Activated T-cell treated with anti-CD3 and anti-CD28 coated beads, Interleukin-2, amount 50 U/mL, for 4 hours (primary cell): ENCODE measurements at places on chromosomes 2 and 18.

DNA sequence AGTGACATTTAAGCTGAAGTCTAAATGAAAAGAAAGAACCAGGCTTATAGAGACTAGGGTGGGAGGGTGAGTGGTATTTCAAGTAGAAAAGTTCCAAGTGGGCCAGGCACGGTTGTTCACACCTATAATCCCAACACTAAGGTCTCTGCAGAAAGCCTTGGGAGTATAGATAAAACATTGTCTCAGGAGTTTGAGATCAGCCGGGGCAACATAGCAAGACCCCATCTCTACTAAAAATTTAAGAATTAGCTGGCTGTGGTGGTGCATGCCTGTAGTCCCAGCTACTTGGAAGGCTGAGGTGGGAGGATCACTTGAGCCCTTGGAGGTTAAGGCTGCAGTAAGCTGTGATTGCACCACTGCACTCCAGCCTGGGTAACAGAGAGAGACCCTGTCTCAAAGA lies 143.4 kb upstream of the PKDCC start:
- DNase-seq: no peak

DNA sequence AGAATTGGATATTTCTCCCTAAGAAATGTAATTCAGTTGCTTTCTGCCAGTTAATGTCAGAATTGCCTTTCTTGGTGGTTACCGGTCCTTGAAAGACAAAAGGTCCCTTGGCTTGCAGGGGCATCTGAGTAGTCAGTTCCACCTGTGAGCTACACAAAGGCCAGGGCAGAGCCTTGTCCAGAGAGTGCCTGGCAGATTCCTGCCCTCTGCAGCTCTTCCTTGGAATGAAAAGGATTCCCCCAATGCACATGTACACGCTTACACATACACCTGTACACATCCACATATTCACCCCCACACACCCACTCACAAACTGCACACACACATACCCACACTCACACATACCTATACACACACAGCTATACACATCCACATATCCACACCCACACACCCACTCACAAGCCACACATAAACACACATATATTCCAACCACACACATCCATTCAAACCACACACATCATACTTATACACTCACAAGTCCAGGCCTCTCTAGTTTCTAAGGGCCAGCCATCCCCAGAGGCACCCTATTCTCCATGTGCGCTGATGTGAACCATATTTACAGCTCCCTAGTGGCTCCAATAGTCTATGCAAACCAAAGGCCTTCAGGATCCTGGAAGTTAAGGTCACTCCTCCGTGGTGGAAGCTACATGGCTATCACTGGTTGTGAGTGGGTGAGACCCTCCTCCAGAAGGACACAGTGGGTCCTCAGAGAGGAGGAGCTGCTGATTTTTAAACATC lies 9.6 kb downstream of the CYRIA start:
- DNase-seq: no peak

DNA sequence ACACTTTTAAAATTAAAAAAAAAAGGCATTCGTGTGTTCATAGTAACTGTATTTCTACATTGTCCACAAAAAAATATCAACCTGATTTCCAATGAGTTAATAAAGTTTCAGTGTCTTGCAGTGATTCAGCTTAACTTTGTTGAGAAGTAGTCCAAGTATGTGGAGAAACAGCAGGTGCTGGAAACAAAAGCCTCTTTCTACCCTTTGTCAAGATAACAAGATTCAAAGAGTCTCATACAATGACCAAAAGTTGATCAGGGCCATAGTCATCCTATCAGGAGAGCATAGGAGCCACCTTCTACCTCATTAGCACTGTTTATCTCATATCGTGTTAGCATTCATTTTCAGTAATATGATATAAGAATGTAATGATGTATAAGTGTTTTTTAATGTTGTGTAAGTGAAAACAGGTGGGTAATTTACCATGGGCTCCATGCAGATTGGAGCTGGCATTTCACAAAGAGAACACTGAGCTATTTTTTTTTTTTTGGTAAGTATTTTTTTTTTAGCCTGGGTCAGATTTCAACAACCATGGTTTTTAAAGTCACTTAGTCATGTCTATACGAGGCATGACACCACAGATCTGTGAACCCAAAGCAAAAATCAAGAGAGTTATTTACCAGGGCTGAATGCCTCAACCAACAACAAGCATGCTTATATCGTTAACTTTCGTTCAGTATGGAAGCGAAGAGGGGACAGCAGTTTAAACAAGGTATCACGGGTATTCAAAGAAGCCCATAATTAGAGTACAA lies 165.0 kb upstream of the ZNF521 start:
- no peak for DNase-seq

DNA sequence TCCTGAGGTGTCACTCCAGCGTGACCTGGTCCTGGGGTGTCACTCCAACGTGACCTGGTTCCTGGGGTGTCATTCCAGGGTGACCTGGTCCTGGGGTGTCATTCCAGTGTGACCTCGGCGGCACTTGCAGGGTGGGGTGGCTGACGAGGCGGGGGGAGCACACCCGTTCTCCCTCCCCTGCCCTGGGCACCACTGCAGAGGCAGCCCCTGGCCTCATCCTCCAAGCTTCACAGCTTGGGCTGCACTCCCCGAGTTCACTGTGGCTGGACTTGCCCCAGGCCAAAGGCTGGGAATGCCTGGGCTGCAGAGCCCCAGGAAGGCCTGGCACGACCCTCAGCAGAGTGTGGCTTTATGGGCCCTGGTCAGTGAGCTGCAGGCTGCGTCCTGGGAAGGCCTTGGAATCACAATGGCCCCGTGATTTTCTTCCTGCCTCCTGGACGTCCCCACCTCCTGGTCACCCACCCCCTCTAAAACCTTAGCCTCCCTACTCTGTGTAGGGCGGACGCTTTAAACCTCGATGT lies 88.3 kb downstream of the NFATC1 start:
- no peak for DNase-seq

GRCh38 chr2:18445433-18446320 lies 114.8 kb downstream of the RDH14 start:
- no peak for DNase-seq

GRCh38 chr2:217944923-217945322 lies 57.9 kb downstream of the TNS1 start:
- DNase-seq: no peak

DNA sequence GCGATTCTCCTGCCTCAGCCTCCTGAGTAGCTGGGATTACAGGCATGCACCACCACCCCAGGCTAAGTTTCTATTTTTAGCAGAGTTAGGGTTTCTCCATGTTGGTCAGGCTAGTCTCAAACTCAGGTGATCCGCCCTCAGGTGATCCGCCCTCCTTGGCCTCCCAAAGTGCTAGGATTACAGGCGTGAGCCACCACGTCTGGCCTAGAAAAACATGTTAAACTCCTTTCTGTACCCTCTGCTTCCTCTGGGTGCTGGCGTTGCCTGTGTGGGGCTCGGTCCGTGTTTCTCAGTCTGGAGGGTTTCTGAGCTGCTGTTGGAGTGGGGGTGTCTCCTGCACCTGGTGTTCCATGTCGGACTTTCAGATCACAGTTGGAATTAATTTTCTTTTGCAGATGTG lies 17.9 kb downstream of the LDLRAD4 start:
- no peak for DNase-seq
